IPS DF 6.9 (cell line): ENCODE measurements at places on chromosomes 12 and 14.
A peak's percentile ranks its signal among the peaks of the same experiment; 100 is the strongest.

DNA sequence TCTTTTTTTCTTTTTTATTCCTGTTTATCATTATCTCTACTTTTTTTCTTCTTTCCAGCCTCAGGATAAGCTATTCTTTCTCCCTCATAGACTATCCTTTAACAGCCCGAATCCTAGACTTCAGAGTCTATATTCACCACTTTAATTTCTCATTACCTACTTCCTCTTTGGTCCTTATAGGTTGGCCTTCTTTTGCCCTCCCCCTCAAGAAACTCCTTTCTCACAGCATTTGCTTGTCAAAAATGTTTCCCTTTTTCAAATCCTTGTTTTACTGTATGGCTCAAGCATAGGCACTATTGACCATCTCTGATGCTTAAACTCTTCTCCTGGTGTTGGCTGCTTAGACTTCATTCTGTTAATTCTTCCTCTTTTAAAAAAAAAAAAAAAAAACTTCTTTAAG is 52.5 kb downstream of the KIAA0586 start:
- no peaks in the 10 kb centered on the region for H3K27me3 ChIP-seq
- no peak overlapping the region for H3K4me3 ChIP-seq
- no peak for DNase-seq

DNA sequence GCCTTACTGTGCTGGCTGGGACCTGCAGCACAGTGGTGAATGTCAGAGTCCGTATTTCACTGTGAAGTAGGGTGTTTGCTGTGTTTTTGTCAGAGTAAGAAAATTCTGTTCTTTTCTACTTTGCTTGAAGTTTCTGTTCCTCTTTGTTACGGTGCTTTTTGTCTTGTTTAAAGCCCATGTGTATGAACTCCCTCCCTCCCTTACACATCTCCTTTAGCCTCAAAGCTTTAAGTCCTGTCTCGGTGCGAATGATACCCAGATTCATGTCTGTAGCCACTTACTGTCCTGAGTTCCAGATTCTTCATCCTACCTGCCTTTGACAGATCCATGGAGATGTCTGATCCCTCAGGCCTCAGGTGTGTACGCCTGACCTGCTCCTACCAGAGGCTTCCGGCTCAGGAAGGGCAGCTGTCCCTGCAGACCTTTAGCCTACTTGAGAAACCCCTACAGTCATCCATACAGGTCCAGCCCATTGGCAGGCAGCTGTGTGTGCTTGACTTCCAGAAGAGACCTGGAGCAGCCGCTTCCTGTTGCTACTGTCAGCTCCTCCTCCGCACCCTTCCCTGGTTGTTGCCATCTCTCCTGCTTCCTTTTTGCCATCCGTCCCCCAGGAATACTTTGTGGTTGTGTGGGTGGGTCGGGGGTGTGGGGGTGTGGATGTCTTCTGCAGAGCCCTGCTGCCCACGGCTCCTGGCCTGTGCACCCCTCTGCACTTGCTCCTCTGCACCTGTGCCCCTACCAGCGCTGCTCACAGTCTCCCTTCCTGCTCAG is 72.9 kb downstream of the DDX51 start:
- H3K36me3 ChIP-seq, result peaks cover 36% of the 10 kb centered on the region
- no peak for DNase-seq
- H3K4me3 ChIP-seq, result no peak overlapping the region
- H3K27me3 ChIP-seq, result no peaks in the 10 kb centered on the region

DNA sequence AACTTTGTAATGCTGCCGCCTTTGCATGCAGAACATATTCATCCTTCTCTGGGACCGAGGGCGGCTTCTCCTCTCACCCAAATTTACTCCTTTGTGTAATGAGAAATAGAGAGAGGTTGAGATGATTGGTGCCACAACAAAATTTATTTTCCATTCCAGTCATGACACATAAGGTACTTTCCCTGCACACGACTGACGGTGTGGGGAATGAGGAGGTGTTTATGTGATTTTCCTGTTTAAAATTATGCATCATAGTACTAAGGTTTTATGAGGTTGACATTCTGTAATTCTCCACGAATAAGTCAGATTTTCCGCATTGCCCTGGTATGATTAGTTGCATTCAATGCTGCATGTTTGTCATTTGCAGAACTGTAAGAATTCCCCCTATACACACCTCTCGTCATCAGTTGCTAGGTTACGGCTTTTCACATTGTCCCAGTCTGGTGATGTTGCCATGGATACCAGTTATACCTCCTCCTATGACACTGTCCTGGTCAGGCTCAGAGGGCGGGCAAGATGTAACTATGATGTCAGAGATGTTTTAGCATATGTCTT is 23.1 kb downstream of the BICDL1 start:
- no peak for DNase-seq
- H3K4me1 ChIP-seq, result no peaks in the 10 kb centered on the region
- no peak overlapping the region for H3K27ac ChIP-seq
- no peaks in the 10 kb centered on the region for H3K27me3 ChIP-seq

DNA sequence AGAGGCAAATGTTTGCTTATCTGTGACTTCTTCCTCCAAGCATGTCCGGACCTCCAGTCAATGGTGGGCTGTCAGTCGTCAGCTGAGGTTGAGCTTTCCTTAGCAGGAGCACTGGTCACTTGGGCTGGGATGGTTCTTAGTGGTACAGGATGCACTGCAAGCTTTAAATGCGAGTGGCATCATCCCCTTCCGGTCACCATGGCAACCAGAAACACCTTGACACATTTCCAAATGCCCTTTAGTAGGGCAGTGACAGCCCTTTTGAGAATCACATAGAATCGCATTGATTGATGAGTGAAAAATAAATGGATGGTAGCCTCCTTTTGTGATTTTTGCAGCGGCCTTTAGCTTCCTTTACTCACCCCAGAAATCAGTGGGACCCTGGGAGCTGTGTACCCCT is 24.1 kb downstream of the NTF3 start:
- no peaks in the 10 kb centered on the region for H3K36me3 ChIP-seq
- DNase-seq, result no peak
- no peaks in the 10 kb centered on the region for H3K27me3 ChIP-seq
- no peaks in the 10 kb centered on the region for H3K4me1 ChIP-seq
- no peak overlapping the region for H3K27ac ChIP-seq
- no peak overlapping the region for H3K4me3 ChIP-seq

DNA sequence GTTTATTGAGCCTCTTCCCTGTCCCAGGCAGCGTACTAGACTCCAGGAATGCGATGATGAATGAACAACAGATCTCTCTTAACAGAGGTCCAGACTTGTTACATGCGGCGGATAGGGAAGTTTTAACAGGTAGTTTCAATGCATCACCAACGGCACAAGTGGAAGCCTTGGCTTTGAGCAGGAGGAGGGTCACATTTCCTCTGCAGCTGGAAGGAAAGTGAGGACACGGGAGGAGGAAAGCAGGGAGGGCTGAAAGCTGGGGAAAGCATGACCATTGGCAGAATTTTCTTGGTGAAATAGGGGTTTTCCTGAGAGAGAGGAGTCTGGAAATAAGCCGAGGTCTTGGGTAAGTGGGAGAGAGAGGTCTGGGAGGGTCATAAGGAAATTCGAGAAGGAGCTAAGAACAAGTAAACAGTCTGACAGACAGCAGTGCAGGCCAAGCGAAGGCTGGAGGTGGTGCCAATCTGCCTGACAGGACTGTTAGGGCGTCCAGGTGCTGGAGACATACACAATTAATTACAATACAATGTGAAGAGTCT is 15.4 kb downstream of the BHLHE41 start:
- H3K36me3 ChIP-seq, result no peaks in the 10 kb centered on the region
- H3K27me3 ChIP-seq, result no peaks in the 10 kb centered on the region
- no peak overlapping the region for H3K27ac ChIP-seq
- H3K4me1 ChIP-seq, result peaks cover 3% of the 10 kb centered on the region; the same call in 1 of the 2 replicates
- DNase-seq, result no peak

GRCh38 chr12:53492830-53493609 is 6.2 kb downstream of the MAP3K12 start:
- DNase-seq, result peak; percentile 95
- H3K27me3 ChIP-seq, result no peaks in the 10 kb centered on the region
- no peaks in the 10 kb centered on the region for H3K36me3 ChIP-seq
- no peak overlapping the region for H3K27ac ChIP-seq
- peak overlapping the region; percentile 60; the same call in 1 of the 2 replicates for H3K4me3 ChIP-seq

- no peaks in the 10 kb centered on the region for H3K4me1 ChIP-seq
- no peaks in the 10 kb centered on the region for H3K27me3 ChIP-seq
These were observed 17.8 kb downstream of the E2F7 start for GRCh38 chr12:77047341-77048109.

DNA sequence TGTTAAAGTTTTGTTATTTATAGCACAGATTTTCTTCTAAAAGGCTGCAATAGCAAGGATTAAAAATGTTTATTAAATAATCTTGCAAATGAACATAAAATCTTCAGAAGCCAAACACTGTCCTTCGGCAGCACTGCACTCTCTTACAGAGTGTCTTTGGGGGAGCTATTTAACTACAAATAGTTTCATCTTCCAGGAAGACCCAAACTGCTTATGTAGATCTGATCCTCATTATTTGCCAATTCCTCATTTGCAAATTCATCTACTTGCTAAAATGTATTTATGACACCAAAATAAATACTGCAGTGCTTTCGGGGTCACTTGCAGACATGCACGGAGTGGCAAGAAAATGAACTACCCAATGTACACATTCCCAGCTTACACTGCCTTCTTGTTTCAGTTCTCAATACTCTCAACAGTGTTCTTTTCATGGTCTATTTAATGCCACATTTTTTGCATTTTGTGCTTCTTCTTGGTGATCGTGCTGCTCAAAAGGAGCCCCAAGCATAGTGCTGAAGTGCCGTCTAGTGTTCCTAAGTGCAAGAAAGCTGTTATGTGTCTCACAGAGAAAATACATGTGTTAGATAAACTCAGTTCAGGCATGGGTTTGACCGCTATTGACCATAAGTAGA is 128.1 kb downstream of the PRKD1 start:
- no peak for DNase-seq
- no peaks in the 10 kb centered on the region for H3K27me3 ChIP-seq
- H3K4me3 ChIP-seq, result no peak overlapping the region

- H3K4me1 ChIP-seq, result no peaks in the 10 kb centered on the region
- H3K36me3 ChIP-seq, result no peaks in the 10 kb centered on the region; the same call in 1 of the 2 replicates
- DNase-seq, result peak; percentile 73
- no peaks in the 10 kb centered on the region for H3K27me3 ChIP-seq
- no peak overlapping the region for H3K27ac ChIP-seq
- H3K4me3 ChIP-seq, result no peak overlapping the region
These were observed 59.4 kb downstream of the DGLUCY start for GRCh38 chr14:91173221-91173670.

DNA sequence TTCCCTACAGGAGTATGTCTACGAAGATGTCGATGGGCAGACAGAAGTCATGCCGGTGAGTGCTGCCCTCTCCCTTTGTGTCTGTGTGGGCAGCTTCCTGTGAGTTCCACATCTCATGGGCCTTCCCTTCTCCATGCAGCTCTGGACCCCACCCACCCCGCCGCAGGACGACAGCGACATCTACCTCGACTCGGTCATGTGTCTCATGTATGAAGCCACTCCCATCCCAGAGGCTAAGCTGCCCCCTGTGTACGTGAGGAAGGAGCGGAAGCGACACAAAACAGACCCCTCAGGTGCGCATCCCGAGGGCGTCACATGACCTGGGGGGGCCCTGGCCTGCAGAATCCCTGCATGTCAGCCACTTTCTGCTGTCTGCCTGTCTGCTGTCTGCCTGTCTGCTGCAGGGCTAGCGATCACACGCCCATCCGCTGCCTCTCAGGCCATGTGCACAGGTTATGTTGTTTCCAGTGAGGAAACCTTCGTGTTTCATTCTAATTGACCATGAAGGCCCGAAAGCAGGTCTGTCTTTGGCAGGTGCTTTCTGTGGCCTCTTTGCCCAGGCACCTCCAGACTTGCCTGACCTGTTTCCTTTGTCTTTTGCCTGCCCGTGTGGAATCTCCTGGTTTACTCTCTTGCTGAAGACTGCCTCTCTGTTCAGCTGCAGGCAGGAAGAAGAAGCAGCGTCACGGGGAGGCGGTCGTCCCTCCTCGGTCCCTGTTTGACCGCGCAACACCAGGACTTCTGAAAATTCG is 95.1 kb downstream of the EP400 start:
- H3K36me3 ChIP-seq, result peaks cover 26% of the 10 kb centered on the region
- no peak overlapping the region for H3K4me3 ChIP-seq
- no peak overlapping the region for H3K27ac ChIP-seq
- no peaks in the 10 kb centered on the region for H3K27me3 ChIP-seq
- DNase-seq, result no peak

DNA sequence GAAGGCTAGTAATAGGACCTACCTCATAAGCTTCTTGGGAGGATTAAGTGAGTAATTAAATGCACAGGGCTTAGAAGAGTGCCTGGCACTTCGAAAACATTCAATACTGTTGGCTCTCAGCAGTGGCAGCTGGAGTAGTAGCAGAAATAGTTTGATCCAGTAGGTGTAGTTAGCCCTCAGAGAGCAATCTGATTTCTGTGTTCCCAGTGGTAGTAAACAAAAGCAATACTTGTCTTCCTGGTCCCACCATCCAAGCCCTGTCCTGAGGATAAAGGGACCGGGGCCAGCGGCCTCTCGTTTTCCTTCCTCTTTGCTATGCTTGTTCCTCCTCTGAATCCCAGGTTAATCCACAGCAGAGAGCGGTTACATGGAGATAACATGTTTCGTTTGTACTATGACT is 131.6 kb downstream of the SAMD4A start:
- H3K27ac ChIP-seq, result no peak overlapping the region
- no peak overlapping the region for H3K4me3 ChIP-seq
- H3K4me1 ChIP-seq, result no peaks in the 10 kb centered on the region
- H3K36me3 ChIP-seq, result 0 out of 2 replicates have a peak, but pooled peaks cover 3% of the 10 kb centered on the region
- no peaks in the 10 kb centered on the region for H3K27me3 ChIP-seq

DNA sequence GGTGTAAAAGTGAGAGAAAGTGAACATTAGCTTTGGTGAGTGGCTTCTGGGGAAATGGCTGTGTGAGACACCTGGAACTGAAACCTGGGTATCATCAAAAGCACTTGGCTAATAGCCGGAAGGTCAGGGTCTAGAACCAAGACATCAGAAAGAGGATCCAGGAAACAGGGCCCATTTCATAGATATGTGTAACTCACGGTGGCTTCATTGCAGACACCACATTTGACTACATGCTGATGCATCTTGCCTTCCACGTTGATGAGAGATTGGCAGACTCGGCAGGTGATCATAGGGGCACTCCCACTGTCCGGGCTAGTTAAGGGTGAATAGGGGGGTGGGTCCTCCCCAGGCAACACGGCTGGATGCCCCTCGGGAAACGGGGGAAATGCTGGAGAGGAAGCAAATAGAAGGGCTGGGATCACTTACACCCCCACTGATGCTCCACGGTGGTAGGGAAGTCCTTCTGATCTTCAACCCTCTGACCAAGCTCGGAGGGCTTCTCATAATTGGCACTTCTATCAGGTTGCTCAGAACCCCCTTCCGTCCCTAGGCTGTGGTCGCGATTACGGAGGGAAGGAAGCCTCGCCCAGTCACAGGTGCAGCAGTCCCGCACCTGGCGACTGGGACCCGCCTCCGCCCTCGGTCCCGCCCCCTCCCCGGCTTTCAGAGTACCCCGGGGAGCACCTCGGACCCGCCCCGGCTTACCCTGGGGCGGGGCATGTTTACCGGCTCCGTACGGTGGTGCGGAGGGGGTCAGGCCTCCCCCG is 593 bp downstream of the PIP4P1 start:
- no peak overlapping the region for H3K27ac ChIP-seq
- H3K4me3 ChIP-seq, result peak overlapping the region; percentile 70
- no peaks in the 10 kb centered on the region for H3K4me1 ChIP-seq
- H3K27me3 ChIP-seq, result no peaks in the 10 kb centered on the region
- DNase-seq, result no peak
